Osteocyte (in vitro differentiated cells): ENCODE measurements at places on chromosomes 1 and 21. TPM values are rescaled to one million over a fixed set of nuclear protein-coding genes. Genes with fewer than 3 reads are reported as not detected.

- DNase-seq = no peak
Measured at GRCh38 chr1:225044258-225044657, 114.8 kb downstream of the DNAH14 start.

WDR3 gene
- total RNA-seq = 24.0 TPM in 2 replicates

TSPAN1 gene
- total RNA-seq = 0.68 and 0.91 TPM in 2 replicates

HHAT gene
- total RNA-seq = 6.0 and 7.0 TPM in 2 replicates

DNA sequence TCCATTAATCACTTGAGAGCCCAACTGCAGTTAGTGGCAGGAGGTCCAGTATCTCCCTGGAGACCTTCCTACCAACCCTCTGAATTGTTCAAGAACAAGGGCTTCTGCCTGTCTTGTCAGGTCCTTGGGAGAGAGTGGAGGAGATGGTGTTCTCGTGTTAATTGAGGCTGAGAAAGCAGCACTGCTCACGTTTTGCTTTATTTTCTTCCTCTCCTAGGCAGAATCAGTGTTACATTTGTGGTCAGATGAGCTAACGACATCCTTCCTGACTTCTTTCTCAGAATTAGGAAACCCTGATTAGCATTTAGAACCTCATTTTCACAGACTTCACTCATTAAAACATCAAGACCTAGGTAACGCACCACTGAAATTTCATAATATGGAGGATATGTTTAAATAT is 26.4 kb upstream of the LRIG2 start:
- peak; percentile 15 for DNase-seq

CNR2 gene
- not detected in 2 replicates for total RNA-seq

TNFRSF9 gene
- total RNA-seq = not detected in 2 replicates

REG4 gene
- total RNA-seq = not detected in 2 replicates

GRCh38 chr1:159261721-159262494 is 40.2 kb upstream of the FCER1A start:
- no peak for DNase-seq

LHX4 gene
- total RNA-seq = 0.70 and 0.78 TPM in 2 replicates

DNA sequence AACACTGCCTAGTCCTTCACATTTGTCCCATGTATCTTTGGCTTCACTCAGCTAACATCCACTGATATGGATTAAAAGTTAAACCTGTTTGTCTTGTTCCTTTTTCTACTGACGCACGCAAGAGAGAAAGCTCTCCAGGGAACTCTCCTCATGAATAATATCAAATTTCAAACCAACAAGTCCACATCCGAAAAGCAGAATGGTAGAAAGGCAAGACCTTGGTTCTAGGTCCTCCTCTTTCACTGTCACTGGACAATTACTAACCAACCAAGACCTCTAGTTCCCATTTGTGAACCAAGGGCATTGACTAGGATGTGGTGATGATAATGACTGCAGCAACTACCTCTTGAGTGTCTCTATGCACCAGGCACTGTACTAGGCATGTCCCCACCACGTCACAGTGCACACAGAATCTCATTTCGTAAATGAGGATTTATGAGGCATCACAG is 8.4 kb downstream of the PLPP3 start:
- no peak for DNase-seq

GRCh38 chr1:36339215-36339614 is 15.8 kb upstream of the EVA1B start:
- DNase-seq = no peak

LAPTM5 gene
- not detected in 2 replicates for total RNA-seq

CLCA4 gene
- total RNA-seq = not detected in 2 replicates

GRCh38 chr1:243457363-243457982 is 201.6 kb downstream of the SDCCAG8 start:
- no peak for DNase-seq

OR2L8 gene
- not detected in 2 replicates for total RNA-seq

- no peak for DNase-seq
Measured at GRCh38 chr1:8025671-8026144, 401 bp downstream of the ERRFI1 start.

- DNase-seq = no peak
Measured at GRCh38 chr1:78275906-78276685, 214.7 kb upstream of the PTGFR start.
